Stimulated activated naive CD8-positive, alpha-beta T cell treated with anti-CD3 and anti-CD28 coated beads, Interleukin-15, Interleukin-2, amounts not matched to agents 100 U/mL and 50 U/mL, for 24 hours (primary cell): ENCODE measurements at places on chromosomes 12 and 14.

DNA sequence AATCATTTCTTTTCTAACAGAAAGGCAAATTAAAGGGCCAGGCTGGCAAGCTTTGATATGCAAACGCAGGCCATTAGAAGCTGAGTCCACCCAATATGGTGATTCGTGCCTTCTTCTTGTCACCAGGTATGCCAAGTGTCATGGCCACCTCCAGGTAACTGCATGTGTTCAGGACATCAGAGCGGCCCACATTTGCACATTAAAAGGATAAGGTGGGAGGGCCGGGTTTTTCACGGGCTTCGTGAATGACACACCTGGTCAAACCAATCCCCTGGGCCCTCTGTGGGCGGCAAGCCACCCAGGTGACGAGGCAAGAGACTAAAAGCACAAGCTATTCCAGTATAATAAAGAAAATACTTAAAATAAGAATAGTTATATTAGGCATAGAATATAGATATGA, 75.9 kb upstream of the TSPAN11 start:
- no peak for DNase-seq

DNA sequence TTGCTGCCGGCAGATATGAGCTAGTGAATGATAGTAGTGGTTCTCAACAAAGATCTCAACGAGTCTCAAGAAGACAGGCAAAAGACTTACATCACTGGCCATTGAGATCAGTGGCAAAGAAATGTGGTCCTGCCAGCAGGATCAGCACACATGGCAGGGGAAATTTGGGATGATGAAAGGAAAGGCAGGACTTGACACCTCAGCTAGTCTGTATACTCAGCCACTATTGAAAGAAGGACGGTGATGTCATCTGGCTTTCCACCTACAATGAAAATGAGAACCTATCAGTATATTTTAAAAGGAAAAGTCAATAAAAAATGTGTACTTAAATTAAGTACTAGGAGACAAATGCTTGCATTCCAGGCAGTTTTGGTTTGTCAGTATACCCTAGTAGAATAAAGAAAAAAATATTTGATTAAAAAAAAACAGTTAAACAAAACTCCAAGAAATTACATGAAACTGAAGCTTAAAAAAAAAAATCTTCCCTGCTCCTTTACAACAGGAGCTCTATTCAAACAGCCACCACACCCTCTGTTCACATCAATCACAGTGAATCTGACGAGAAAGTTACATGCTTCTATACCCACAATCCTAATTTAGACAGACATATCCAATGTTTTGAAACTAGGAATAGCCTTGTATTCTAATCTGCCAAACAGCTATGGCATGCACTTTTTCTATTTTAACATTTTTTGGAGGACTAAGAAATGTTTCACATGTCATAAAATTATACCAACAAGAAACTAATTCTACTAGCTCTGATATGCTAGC, 34.9 kb downstream of the RAD9B start:
- no peak for DNase-seq

DNA sequence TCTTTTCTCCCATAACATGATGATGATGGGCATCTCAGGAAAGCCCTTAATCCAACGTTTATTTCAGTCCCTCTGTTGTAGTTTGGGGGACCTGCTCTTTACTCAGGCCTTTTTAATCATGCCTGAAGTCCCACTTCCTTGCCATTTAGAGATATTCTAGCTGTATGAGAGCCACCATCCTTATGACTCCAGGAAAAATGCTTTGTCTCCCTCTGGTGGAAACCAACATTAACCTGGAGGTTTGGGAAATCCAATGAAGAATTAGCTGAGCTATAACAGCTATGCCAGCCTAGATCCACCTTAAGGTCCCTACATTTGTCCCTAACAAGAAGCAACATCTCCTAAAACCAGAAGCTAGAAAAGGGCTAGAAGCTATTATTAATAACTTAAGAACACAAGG, 1399.1 kb downstream of the LRFN5 start:
- DNase-seq: no peak

- DNase-seq: no peak
Measured at GRCh38 chr12:16150276-16150675, 127.2 kb downstream of the SLC15A5 start.

GRCh38 chr12:118219106-118219505, 83.2 kb downstream of the PEBP1 start:
- no peak for DNase-seq

- DNase-seq: no peak
Measured at GRCh38 chr12:57416039-57416996, 14.5 kb downstream of the R3HDM2 start.

GRCh38 chr14:99465288-99465687, 15.4 kb downstream of the SETD3 start:
- DNase-seq: no peak

DNA sequence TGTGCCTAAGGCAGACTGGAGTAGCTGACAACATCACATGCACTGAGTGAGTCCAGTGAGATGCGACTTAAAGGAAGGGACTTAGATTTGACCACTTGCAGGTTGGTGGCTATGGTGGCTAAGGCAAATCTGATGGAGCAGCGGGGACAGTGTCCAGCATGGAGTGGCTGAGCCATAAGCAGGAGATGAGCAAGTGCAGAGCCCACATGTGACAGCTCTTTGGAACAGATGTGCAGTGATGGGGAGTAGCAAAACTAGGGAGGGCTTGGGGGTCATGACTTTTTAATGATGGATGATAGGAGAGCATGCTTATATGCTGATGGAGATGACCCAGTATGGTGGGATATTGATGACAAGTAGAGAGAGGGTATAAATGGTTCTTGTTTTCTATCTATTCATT, 80.2 kb downstream of the PELI2 start:
- no peak for DNase-seq

- no peak for DNase-seq
Measured at GRCh38 chr14:78028471-78028870, 141.7 kb upstream of the NRXN3 start.

DNA sequence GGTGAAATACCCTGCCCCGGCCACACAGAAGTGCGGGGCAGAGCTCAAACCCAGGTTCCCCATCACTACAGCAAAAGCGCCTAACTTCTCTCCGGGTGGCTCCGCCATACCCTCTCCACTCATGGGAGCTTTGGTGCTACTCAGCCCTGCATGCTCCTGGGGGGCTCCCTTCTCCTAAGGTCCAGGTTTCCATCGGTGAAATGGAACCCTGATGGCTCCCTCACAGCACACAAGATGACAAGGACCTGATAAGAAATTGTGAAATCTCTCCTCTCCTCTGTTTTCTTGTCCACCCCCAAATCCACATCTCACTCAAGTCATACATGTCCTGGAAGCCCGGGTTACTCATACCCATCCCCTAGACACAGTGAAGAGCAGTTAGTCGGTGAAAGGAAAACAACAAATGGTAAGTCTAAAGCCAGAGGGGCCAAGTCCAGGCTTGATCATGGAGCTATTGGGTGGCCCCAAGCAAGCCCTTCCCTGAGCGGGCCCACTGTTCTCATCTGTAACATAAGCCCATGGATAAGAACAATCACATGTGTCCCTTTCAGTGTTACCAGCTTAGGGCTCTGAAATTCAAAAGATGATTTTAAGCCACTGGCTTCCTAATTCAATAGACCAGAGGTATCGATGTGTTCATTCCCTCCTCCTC, 317.5 kb downstream of the BCL11B start:
- DNase-seq: no peak

DNA sequence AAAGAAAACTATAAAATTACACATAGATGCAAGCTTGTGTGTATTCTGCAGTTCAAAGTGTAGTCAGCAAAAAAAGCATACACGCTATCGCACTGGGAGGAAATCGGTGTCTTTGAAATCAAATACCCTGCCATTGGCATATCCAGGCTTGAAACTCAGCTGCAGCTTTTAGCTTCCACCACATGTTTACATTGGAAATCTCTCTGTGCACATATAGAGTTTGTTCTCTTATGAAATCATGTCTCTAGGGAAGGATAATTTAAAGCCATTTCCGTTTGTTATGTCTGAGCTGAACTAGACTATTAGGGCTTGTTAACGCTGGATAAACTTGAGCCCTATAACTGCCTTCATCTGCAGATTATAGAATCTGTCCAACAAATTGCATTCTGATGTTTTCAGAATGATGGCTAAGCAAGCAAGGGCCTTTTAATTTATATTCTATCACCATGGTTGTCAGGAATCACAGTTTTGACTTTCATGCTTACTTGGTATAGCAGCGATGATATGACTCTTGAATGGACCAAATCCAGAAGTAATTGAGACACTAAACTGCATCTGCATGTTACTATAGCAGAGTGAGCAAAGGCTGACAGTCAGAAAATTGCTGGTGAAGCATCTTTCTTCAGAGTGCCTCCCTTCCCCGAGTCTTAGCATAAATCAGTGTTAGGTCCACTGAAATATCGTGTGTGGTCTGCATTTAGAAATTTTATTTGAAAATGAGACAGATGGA, 442.8 kb downstream of the ZFP36L1 start:
- no peak for DNase-seq

DNA sequence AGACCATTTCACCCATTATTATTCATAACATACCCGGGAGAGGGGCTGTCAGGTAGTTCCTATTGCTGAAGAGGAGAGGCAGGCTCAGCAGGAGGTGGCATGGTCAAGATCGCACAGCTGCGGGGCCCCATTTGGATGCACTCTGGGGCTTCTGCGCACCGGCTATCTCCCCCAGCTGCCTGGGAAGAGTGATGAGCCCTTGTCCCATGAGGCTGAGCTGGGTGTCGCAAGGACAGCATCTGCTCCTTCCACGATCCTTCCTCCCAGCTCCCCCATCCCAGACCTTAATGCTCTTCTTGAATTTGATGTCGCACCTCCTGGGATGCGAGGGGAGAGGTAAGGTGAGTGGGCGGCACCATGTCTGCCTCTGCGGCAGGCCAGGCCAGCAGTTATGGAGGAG, 62.6 kb downstream of the SLC24A4 start:
- DNase-seq: no peak

- no peak for DNase-seq
Measured at GRCh38 chr12:65667932-65668331, 156.4 kb upstream of the HMGA2 start.

DNA sequence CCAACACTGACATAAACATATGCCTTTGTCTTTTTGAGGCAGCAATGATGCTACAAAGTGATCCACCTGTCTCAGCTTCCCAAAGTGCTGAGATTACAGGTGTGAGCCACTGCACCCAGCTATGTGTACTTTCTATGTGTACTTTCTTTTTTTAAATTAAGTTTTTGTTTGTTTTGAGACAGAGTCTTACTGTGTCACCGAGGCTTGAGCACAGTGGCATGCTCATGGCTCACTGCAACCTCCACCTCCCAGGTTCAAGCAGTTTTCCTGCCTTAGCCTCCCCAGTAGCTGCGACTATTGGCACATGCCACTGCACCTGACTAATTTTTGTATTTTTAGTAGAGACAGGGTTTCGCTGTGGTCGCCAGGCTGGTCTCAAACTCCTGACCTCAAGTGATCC, 172.5 kb upstream of the ALG10B start:
- DNase-seq: no peak

GRCh38 chr14:99260587-99261551, 11.1 kb downstream of the BCL11B start:
- DNase-seq: peak; percentile 57

DNA sequence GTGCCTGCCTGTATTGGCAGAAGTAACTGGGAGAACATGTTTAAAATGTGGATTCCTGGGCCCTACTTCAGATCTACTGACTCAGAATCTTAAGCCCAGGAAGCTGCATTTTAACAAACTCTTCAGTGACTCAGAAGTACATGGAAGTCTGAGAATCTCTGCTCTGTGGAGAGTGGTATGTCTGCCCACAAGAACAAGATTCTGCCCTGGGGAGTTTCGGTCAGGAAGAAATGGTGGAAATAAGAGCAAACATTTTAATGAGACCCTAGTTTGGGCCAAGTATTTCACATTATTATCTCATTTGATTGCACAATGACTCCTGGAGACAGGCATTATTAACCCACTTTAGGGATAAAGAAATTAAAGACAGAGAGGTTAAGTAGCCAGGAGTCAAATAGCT, 8.2 kb downstream of the ALDH1L2 start:
- no peak for DNase-seq

DNA sequence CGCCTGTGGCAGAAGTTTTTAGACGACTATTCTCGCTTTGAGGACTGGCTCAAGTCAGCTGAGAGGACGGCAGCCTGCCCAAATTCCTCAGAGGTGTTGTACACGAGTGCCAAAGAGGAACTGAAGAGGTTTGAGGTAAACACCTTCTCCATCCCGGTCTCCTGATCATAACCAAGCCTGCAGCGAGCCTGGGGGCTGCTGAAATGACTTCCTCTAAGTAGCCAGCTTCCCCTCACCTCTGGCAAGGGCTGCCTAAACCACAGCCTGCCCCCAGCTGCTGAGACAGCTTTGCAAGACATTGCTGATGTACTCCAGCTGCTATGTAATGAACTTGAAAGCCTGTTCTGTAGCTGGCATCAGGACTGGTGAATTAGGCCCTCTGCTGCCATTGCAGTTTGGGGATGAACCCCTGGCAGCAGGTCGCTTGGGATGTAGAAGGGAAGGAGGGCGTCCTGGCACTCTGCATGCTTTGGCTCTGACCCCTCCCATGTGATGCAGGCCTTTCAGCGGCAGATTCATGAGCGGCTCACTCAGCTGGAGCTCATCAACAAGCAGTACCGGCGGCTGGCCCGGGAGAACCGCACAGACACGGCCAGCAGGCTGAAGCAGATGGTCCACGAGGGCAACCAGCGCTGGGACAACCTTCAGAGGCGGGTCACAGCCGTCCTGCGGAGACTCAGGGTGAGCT, 84.6 kb downstream of the ESR2 start:
- DNase-seq: no peak

GRCh38 chr14:90355540-90356518, 24.1 kb upstream of the NRDE2 start:
- DNase-seq: no peak

DNA sequence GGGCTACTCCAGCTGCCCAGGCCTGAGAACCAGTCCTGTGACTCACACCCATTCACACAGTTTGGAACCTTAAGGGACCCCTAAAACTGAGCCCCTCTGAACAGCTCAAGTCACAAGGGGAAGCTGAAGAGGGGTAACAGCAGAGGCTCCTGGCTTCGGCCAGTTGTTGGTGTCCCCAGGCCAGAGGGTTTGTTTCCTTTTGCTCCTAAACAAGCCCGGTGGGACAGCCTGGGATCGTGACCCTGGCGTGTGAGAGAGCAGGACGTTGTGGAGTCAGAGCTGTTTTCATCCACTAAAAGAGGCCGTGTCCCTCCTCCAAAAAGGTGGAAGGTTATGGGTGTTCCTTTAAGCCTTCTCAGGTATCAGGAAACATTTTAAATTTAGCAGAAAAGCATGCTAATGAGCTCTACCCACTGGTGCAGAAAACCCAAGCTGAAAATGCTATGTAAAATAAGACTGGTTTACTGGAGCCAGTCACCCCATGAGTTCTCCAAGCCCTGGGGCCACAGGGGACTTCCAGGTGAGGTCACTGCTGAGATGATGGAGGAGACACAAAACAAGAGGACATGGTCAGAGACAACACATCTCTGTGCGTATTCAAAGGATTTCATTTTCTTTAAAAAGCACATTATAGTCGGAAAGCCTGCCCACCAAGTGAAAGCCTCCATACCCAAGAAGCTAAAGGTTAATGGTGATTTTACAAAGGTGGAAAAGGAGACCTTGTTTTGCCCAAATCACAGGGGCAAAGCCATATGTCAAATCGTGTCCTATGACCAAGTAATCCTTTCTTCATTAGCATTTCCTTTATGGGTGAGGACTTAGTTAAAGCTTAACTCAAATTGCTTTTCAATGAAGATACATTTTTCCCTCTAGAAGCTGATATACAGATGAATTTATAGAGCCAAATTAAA, 14.1 kb downstream of the PRKAB1 start:
- peak; percentile 28 for DNase-seq

GRCh38 chr14:20118795-20119194, 8.3 kb downstream of the OR4K17 start:
- DNase-seq: no peak

GRCh38 chr12:82789674-82790073, 103.0 kb downstream of the TMTC2 start:
- no peak for DNase-seq
